Fibroblast of mammary gland (primary cell): ENCODE measurements at places on chromosomes 3 and 15.

- DNase-seq: no peak
Observed at GRCh38 chr15:49501586-49501985, 78.5 kb downstream of the FGF7 start.

- DNase-seq: no peak
Observed at GRCh38 chr15:75234191-75234810, 23.8 kb upstream of the GOLGA6C start.

- DNase-seq: no peak
Observed at GRCh38 chr15:58947179-58947578, 13.7 kb upstream of the SLTM start.

DNA sequence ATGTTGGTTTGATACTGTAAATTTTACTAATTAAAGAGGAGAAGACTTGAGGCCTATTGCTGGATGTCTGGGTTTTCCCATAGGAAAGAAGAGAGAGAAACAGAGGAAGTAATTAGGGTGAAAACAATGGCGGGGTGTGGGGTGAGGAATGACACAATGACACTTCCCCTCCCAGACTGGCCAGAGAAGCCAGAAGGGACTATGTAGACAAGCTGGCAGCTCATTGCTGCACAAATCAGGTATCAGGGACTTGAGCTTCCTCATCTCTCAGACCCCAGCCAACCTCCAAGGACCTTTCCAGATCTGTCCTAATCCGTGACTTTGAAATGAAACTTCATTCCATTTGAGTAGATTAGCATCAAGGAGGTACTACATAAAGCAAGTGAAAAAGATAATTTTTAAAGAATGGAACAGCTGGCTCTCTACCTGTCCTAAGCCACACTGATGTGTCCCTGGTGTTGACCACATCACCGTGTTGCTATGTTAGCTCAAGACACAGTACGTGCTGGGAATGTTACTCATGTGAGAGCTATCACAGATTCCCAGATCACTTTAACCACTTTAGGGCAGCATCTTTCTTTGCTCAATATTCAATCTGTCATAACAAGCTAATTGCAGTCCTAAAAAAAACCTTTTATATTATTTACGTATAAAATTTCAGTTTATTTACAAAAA is 22.2 kb downstream of the TMEM212 start:
- no peak for DNase-seq

GRCh38 chr15:61752001-61752400 is 308.2 kb downstream of the VPS13C start:
- DNase-seq: no peak

GRCh38 chr3:140948460-140949249 is 7.0 kb downstream of the SLC25A36 start:
- no peak for DNase-seq

- no peak for DNase-seq
Observed at GRCh38 chr3:46990573-46991374, 11.3 kb downstream of the NBEAL2 start.

DNA sequence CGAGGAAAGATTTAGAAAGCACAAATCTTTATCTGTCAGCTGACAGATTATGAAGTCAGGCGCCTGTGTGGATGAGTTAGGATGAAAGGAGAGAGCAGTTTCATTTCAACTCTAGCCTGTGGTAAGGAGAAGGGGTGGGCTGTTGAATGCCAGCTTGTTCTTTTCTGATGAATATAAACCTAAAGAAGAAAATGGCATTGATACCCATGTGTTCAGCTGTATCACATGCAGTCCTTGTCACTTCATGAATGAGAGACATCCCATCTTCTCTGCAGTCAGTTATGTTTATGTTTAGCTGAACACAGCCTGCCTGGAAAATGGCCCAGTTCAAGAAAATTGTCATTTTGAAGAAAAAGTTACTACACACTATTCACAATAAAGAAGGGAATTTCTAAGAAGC is 345.7 kb upstream of the RBMS3 start:
- no peak for DNase-seq

DNA sequence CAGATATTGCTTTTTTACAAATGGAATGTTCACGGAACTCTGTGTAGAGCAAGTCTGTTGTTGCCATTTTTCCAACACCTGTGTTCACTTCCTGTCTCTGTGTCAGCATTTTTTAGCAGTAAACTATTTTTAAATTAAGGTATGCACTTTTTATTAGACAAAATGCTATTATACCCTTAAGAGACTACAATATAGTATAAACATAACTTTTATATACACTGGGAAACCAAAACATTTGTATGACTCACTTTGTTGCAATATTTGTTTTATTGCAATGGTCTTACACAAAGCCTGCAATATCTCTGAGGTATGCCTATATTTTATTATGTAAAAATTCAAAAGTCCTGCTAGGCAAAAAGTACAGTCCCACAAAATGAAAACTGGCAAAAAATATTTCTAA is 39.8 kb upstream of the FGF7 start:
- peak; percentile 40 for DNase-seq

DNA sequence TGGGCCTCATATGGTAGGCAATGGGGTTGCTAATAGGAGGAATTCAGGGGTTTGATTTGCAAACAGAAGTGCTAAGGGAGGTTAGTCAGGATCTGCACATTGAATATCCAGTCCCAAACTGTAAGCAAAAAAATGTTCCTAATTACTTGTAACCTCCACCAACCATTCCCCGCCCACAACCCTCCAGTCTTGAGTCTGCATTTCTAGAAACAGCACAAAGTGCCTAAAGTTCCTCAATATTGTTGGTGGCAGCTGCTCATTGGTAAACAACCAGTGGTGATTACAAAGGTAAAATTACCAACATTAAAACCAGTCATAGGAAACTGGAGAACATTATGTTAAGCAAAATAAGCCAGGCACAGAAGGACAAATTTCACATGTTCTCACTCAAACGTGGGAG is 18.9 kb downstream of the HDC start:
- no peak for DNase-seq

DNA sequence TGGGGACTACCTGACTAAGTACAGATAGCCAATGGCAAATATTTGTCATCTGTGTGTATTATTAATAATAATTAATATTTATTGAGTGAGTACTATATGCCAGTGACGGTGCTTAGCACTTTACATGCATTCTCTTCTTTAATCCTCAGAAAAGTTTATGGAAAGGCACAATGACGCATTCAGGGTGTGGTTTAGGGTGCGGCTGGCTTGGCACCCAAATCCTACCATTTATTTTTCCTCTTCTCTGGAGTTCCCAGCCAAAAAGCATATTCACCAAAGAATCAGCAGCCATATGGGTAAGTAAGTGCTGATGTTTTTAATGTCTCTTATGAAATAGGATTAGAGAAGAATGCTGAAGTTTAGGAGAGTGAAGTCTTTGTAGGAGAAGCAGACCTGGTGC is 140.4 kb upstream of the TP63 start:
- DNase-seq: peak; percentile 57

- DNase-seq: no peak
Observed at GRCh38 chr3:2311022-2311421, 212.4 kb downstream of the CNTN4 start.

GRCh38 chr15:33045066-33045810 is 149.3 kb downstream of the FMN1 start:
- peak; percentile 33 for DNase-seq
